Cardiac fibroblast (primary cell): ENCODE measurements at places on chromosomes 5 and 9.
A peak's percentile ranks its signal among the peaks of the same experiment; 100 is the strongest.

DNA sequence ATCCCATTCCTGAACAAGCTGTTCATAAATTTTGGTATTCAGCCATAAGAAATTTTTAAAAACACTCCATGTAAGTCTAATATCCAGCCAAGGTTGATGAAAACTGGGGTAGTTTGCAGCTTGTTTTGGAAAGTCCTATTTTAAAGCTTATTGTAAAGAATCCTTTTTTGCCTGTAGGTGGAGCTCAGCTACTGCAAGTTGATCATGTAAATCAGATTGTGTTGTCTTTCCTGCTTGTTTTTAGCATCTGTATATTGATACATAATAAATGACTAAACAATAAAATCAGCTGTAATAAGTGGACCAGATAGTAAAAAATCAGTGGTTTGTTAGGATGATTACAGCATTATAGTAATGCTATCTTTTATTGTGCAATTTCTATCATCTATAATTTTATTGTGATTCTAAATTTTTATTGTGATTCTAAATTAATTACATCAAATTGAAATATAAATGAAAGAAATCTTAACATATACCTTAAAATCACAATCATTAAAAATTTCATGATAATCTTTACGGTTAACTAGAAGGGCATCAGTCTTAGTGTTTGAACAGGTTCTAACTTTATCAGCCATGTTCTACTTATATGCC lies 42.4 kb downstream of the CWC27 start:
- peak; percentile 85 for DNase-seq

DNA sequence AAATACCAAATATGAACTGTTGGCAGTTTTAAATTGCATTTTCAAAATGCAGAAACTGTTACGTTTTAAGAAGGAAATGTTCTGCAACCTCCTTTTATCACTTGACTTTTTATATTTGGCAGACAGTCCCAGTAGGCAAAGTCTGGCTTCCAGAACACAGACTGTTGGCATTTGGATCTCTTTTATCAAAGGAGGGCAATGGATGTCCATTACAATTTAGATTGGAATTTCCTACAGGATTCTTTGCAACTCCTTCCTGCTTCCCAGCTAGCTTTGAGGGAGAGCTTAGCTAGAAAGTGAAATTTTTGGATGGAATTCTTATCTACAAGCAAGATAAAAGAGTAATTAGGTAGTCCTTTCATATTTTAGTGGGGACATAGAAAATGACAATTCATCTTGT lies 142.6 kb downstream of the SLF1 start:
- DNase-seq: no peak

GRCh38 chr5:13921578-13921977 lies 22.9 kb downstream of the DNAH5 start:
- DNase-seq: no peak

DNA sequence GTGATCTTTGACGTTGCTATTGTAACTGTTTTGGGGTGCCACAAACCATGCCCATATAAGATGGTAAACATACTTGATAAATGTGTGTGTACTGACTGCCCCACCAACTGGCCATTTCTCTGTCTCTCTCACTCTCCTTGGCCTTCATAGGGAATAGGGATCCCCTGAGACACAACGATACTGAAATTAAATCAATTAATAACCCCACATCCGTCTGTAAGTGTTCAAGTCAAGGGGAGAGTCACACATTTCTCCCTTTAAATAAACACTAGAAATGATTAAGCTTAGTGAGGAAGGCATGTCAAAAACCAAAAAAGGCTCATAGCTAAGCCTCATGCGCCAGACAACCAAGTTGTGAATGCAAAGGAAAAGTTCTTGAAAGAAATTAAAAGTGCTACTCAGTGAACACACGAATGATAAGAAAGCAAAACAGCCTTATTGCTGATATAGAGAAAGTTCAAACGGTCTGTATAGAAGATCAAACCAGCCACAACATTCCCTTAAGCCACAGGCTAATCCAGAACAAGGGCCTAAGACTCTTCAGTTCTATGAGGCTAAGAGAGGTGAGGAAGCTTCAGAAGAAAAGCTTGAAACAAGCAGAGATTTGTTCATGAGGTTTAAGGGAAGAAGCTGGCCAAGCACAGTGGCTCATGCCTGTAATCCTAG lies 111.1 kb downstream of the UGCG start:
- no peak for DNase-seq

DNA sequence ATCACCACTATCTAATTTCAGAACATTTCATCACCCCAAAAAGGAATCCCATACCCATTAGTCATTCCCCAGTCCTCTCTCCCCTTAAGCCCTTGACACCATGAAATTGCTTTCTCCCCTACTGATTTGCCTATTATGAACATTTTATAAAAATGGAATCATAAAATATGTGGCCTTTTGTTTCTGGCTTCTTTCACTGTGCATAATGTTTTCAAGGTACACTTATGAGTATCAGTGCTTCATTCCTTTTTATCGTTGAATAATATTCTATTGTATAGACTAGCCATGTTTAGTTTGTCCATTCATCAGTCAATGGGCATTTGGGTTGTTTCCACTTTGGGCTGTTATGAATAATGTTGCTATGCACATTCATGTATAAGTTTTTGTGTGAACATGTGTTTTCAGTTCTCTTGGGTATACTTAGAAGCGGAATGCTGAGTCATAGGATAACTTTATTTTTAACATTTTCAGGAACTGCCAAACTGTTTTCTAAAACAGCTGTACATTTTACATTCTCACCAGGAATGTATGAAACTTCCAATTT lies 40.4 kb upstream of the FGF1 start:
- peak; percentile 89 for DNase-seq

DNA sequence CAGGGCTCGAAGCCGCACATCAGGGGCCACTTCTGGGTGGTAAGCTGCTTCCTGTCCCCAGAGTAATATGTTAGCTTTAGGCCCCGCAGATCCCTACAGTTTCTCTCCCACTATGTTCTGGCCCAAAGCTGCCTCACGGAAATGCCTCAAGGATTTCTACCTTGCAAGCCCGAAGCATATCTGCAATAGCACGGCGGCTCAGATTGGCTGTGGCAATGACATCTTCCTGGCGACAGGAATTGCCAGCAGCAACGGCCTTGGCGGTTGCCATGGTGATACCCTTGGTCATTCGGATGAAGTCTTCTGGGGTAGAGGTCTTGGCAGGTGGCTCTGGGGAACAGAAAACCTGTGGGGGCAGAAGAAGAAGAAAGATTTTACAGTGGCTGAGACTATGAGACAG lies 10.3 kb upstream of the TPM2 start:
- DNase-seq: no peak

DNA sequence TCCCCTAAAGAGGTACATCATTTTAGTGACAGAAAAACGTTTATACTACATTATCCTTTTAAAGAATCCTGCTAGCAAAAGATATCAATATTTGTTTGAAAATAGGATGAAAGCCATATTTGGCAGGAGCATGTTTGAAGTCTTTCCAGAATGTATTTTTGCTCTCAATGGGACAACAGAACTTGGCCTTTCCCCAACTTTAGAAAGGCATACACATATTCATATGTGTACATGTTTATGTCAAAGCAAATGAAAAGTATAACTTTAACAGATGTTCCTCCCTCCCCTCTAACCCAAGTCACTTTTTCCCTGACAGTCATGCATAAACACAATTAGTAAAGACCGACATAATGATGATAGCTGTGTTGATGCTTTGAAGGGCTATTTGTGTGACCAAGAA lies 427.8 kb upstream of the CDH6 start:
- DNase-seq: no peak

GRCh38 chr9:93684806-93685543 lies 108.6 kb downstream of the PHF2 start:
- DNase-seq: peak; percentile 16

DNA sequence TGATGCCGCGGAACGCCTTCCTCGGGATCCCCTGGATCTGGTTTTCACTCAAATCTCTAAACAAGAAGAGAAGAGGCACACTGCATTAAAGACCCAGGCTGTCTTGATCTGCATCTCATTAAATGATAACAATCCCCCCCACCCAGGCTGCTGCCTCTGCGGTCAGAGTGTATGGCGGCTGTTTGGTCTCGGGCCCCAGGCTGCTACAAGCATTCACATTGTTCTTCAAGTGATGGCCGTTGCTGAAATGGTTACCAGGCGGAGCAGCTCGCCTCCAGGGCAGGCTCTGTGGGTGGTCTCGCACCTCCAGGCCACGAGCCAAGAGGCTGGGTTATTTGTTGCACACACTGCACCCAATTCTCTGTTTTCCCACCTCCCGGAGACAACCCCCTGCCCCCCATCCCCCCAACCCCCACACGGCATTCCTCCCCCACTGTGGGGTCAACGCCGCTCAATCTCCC lies 304.1 kb upstream of the PANK3 start:
- DNase-seq: no peak

- no peak for DNase-seq
Measured at GRCh38 chr5:84113246-84114105, 271.2 kb downstream of the EDIL3 start.

DNA sequence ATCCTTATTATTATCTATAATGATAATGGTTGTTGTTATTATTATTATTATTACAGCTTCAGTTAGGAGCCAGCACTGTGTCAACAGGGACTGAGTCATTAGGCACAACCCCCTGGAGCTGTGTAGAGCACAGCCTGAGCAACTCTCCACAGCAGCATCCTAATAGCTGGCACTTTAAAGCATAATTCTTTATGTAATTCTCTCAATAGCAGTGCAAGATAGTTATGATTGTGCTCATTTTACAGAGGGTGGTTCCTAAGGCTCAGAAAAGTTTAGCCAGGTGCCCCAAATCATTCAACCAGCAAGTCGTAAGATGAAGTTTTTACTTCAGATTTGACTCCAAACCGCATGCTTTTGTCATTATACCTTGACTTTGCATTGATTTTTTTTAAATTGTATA lies 390.3 kb downstream of the ANXA1 start:
- DNase-seq: no peak

GRCh38 chr9:3740690-3741419 lies 215.1 kb upstream of the RFX3 start:
- DNase-seq: peak; percentile 36

- no peak for DNase-seq
Measured at GRCh38 chr5:92371889-92372235, 988.7 kb upstream of the ARRDC3 start.

DNA sequence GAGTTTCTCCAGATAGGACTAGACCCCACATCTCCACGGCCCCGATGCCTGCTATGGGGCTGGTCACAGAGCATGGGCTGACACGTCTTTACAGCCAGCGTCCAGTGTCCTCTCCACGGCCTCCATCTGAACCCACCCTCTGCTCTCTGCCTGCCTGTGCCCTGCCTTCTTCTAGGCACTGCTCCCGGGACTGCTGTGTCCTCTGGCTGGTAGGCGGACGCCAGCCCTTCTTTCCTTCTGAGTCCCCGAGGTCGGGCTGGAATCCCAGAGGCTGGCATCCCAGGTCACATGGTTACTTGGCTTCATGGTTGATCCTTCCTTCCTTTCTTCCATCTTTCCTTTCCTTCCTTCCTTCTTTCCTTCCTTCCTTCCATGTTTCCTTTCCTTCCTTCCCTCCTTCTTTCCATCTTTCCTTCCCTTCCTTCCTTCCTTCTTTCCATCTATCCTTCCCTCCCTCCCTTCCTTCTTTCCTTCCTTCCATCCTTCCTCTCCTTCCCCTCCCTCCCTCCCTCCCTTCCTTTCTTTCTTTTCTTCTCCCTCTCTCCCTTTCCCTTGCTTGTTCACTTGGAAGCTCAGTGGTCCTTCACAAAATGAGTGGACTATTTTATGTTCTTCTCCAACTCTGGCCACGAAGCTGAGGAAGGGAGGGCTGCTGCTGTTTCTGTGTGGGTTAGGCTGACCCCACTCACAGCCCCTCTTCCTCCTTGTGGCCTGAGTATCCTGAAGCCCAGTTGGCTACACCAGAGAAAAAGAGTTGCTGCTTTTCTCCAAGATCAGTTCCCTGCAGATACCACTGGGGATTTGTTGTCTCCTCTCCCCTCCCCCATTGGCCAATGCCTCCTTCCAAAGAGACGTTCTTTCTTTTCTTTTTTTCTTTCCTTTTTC lies 66.8 kb upstream of the NEURL1B start:
- DNase-seq: no peak

GRCh38 chr5:134555890-134556311 lies 30.4 kb downstream of the JADE2 start:
- peak; percentile 88 for DNase-seq

GRCh38 chr5:109921735-109922380 lies 232.1 kb downstream of the MAN2A1 start:
- DNase-seq: no peak

DNA sequence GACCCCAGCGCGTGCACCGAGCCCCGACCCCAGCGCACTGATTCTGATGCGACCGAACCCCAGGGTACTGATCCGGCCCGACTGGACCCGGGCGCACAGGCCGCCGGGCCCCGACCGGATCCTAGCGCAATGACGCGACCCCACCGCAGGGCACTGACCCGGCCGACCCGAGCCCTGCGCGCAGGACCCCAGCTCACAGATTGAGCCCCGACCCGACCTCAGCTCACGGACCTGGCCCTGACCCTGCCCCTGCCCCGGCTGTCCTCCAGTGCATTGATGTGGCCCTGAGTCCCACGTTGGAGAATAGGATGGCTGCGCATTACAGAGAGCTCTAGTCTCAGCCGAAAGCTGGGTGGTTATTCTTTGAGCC lies 438 bp downstream of the TRIP13 start:
- DNase-seq: no peak

GRCh38 chr5:78611126-78611605 lies 37.4 kb downstream of the LHFPL2 start:
- DNase-seq: no peak

GRCh38 chr9:99024959-99025358 lies 80.0 kb upstream of the TGFBR1 start:
- peak; percentile 56 for DNase-seq

DNA sequence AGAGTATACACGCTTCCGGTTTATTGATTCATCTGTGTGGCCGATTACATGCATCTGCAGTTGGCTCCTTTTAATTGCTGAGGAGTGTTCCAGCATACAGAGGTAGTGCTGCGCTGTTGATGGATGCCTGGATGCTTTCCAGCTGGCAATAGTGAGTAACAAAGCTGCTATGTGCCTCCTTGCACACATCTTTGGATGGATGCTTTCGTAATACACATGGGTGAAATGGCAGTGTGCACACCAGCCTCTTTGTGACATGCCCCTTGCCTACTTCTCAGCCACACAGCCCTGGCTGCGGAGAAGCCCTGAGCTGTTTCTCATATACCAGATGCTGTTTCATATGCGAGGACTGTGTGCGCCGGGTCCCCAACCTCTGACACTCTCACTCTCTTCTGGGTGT lies 151.0 kb downstream of the GADD45G start:
- no peak for DNase-seq

GRCh38 chr5:59140133-59140532 lies 557.3 kb downstream of the RAB3C start:
- no peak for DNase-seq

GRCh38 chr5:39500551-39501175 lies 75.9 kb upstream of the DAB2 start:
- DNase-seq: no peak

GRCh38 chr9:79707589-79707988 lies 135.8 kb downstream of the TLE4 start:
- no peak for DNase-seq

- no peak for DNase-seq
Measured at GRCh38 chr5:173866243-173866857, 21.8 kb upstream of the CPEB4 start.

GRCh38 chr9:34170237-34170991 lies 8.4 kb upstream of the UBAP1 start:
- DNase-seq: no peak
